ENCODE measurements at places on chromosomes 2 and 18. TPM values are rescaled to one million over a fixed set of nuclear protein-coding genes. Genes with fewer than 3 reads are reported as not detected.

DNA sequence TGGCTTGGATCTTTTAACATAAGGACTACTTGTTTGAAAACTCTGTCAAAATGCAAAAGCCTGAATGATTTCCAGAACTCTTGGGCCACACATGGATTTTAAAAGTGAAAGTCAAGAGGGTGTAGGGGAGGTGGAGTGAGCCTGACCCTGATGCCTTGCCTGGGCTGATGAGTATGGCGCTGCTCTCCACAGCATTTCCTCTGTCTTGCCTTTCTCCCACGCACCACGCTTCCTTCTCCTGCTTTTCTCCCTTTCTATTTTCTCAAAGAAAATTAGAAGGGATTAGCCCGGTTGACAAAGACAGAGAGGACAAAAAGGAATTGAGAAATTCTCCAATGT lies 207.0 kb upstream of the CCDC68 start:
- no peak overlapping the region for H3K4me3 ChIP-seq
- H3K4me1 ChIP-seq = no peaks in the 10 kb centered on the region
- H3K36me3 ChIP-seq = no peaks in the 10 kb centered on the region
- no peaks in the 10 kb centered on the region for H3K27me3 ChIP-seq
- H3K27ac ChIP-seq = no peak overlapping the region
- no peak for DNase-seq

GPAT2 gene
- polyA plus RNA-seq = 3.3 TPM

ME2 gene
- 20.4 TPM for polyA plus RNA-seq

- peaks cover 30% of the 10 kb centered on the region for H3K27me3 ChIP-seq
- peaks cover 19% of the 10 kb centered on the region for H3K4me1 ChIP-seq
- no peak overlapping the region for H3K4me3 ChIP-seq
Measured at GRCh38 chr2:132668189-132668823, 1.7 kb downstream of the LYPD1 start.

- peaks cover 5% of the 10 kb centered on the region for H3K4me1 ChIP-seq
- DNase-seq = no peak
- no peak overlapping the region for H3K27ac ChIP-seq
Measured at GRCh38 chr2:207839575-207839974, 69.9 kb upstream of the FZD5 start.

DNA sequence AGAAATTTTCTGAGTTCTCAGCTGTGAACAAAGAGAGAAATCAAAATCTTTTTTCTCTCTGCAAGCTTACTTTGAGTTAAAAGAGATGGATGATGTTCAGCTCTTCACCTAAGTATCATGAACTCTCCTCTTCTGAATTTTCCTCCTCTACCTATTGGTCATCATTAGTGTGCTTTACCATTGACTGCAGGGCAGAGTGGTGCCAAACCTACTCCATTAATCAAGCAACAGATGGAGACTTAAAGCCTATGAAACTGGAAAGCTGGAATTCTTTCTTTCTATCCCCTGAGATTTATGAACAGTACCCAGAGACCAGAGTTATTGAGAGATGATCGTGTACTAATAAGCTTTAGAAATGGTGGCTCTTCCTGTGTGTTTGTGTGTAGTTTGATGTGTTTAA lies 31.3 kb upstream of the LINC00305 start:
- no peak overlapping the region for H3K27ac ChIP-seq
- H3K4me1 ChIP-seq = no peaks in the 10 kb centered on the region
- H3K4me3 ChIP-seq = no peak overlapping the region
- no peaks in the 10 kb centered on the region for H3K27me3 ChIP-seq
- no peak for DNase-seq

ALPI gene
- polyA plus RNA-seq = not detected

DNA sequence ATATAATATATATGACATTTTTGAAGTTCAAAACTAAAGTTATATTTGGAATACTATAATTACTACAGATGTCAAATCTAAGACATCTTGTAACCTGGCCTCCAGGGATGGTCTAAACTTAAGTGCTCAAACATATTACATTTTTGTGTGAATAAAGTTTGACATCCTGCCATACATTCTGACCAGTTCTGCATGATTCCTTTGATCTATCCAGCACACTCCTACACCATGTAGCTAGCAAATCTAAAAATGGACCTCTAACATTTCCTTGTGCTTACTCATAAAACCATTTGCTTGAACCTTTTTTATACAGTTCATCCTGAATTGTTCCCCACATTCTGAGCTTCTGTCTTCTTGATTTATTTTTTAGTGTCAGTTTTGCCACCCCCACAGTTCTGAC lies 294.3 kb upstream of the ZNF804A start:
- no peaks in the 10 kb centered on the region for H3K4me1 ChIP-seq
- H3K27me3 ChIP-seq = no peaks in the 10 kb centered on the region
- H3K27ac ChIP-seq = no peak overlapping the region
- no peak overlapping the region for H3K4me3 ChIP-seq
- H3K36me3 ChIP-seq = no peaks in the 10 kb centered on the region

DNA sequence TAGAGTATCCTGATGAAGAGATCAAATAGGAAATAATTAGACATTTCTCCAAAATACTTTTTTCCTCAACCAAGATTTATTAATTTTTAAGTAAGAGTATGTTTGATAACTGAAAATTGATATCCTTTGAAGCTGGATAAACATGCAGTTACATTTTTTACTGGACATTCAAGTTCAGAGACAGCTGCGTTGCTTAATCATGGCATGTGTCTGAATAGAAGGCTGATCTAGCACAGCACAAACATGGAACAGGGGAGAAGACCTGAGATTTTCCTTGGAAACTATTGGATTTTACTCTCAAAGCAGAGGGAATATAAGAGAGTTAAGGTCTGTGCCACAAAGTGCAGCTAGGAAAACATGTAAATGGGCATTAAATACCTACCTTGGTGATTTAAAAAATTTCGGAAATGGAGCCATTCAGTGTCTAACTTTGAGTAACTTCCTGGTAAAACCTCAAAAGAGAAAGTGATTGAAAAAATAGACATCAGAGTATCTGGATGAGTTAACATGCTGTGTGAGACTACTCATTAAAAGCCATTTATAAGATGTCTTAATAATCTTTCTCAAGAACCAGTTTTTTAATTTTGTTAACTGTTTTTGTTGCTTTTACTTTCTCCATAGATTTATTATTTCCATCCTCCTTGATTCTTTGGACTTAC lies 31.8 kb downstream of the CRIM1 start:
- no peaks in the 10 kb centered on the region for H3K27me3 ChIP-seq
- no peak overlapping the region for H3K27ac ChIP-seq
- H3K36me3 ChIP-seq = no peaks in the 10 kb centered on the region
- H3K4me3 ChIP-seq = no peak overlapping the region

FEV gene
- 16.5 TPM for polyA plus RNA-seq

- H3K4me3 ChIP-seq = no peak overlapping the region
- H3K27me3 ChIP-seq = no peaks in the 10 kb centered on the region
- H3K27ac ChIP-seq = no peak overlapping the region
- H3K4me1 ChIP-seq = no peaks in the 10 kb centered on the region
- H3K36me3 ChIP-seq = no peaks in the 10 kb centered on the region
Measured at GRCh38 chr18:12768625-12769024, 65.8 kb downstream of the PSMG2 start.

DIPK1C gene
- not detected for polyA plus RNA-seq

CNRIP1 gene
- polyA plus RNA-seq = 15.5 TPM

SLC11A1 gene
- polyA plus RNA-seq = 89.9 TPM

CPS1 gene
- polyA plus RNA-seq = 1.0 TPM

GRCh38 chr2:149972066-149972465 lies 384.5 kb upstream of the MMADHC start:
- no peaks in the 10 kb centered on the region for H3K4me1 ChIP-seq
- no peak for DNase-seq
- H3K4me3 ChIP-seq = no peak overlapping the region
- H3K36me3 ChIP-seq = no peaks in the 10 kb centered on the region
- H3K27me3 ChIP-seq = no peaks in the 10 kb centered on the region
- H3K27ac ChIP-seq = no peak overlapping the region

- no peak overlapping the region for H3K4me3 ChIP-seq
- H3K36me3 ChIP-seq = no peaks in the 10 kb centered on the region
- H3K27me3 ChIP-seq = no peaks in the 10 kb centered on the region
- no peak for DNase-seq
- peaks cover 15% of the 10 kb centered on the region for H3K4me1 ChIP-seq
Measured at GRCh38 chr2:148022351-148022750, 1.5 kb downstream of the MBD5 start.

- peaks cover 25% of the 10 kb centered on the region for H3K4me1 ChIP-seq
- H3K4me3 ChIP-seq = no peak overlapping the region
- H3K27ac ChIP-seq = peak overlapping the region; percentile 78
- no peaks in the 10 kb centered on the region for H3K36me3 ChIP-seq
- H3K27me3 ChIP-seq = no peaks in the 10 kb centered on the region
Measured at GRCh38 chr18:48333563-48333962, 75.6 kb downstream of the ZBTB7C start.

UGT1A3 gene
- not detected for polyA plus RNA-seq

GRCh38 chr2:39107156-39107555 lies 13.7 kb downstream of the SOS1 start:
- no peaks in the 10 kb centered on the region for H3K36me3 ChIP-seq
- no peaks in the 10 kb centered on the region for H3K27me3 ChIP-seq
- peaks cover 28% of the 10 kb centered on the region for H3K4me1 ChIP-seq
- no peak overlapping the region for H3K27ac ChIP-seq
- peak; percentile 37 for DNase-seq
- no peak overlapping the region for H3K4me3 ChIP-seq

DNA sequence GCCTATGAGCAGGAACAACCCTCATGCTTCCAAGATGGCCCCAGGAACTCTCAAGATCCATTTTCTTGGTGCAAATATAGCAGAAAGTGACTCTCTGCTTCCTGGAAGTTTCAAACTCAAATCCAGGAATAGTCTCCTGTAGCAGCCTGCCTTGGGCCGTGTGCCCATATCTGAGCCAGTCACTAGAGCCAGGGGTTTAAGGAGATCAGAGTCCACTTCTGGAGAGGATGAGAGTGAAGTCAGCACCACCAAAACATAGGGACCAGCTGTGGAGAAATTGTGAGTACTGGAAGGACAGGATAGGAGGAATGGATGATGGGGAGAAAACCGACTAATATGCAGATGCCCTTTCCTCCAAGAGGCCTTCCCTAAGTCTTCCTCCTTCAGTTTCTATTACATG lies 33.2 kb downstream of the PSD4 start:
- H3K27ac ChIP-seq = no peak overlapping the region
- peaks cover 12% of the 10 kb centered on the region for H3K4me1 ChIP-seq
- no peaks in the 10 kb centered on the region for H3K27me3 ChIP-seq
- no peak overlapping the region for H3K4me3 ChIP-seq

DNA sequence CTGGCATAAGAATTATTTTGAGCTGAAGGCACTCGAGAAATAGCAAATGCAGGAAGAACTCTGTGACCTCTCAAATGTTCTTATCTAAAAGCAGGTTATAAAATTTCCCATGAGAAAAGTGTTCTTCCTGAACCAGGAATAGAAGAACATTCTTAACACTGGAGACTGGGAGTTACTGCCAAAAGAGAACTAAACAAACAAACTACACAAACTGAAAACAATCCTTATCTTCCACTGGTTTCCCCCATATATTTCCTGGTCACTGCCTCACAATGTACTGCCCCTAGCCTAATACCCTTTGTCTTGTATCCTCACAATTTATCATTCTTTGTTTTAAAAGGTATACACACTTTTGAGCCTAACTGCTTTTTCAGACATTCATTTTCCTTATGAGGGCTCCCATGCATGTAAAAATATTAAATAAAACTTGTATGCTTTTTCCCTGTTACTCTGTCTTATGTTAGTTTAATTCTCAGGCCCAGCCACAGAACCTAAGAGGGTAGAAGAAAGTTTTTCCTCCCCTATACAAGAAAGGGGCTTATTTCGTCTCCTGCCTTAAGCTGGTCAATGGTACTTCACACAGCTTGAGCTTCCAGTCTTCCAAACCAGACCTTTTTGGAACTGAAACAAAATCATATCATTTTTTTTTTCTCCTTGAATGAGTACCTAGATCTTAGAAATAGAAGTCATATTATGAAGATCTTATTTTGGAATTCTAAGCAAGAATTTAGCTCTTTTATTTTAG lies 110.6 kb downstream of the MSTN start:
- no peak overlapping the region for H3K4me3 ChIP-seq
- no peaks in the 10 kb centered on the region for H3K4me1 ChIP-seq
- DNase-seq = no peak
- H3K27me3 ChIP-seq = no peaks in the 10 kb centered on the region

- H3K27me3 ChIP-seq = no peaks in the 10 kb centered on the region
- H3K4me1 ChIP-seq = no peaks in the 10 kb centered on the region
- no peak for DNase-seq
- no peaks in the 10 kb centered on the region for H3K36me3 ChIP-seq
- no peak overlapping the region for H3K4me3 ChIP-seq
Measured at GRCh38 chr2:228377533-228377932, 196.0 kb upstream of the SPHKAP start.

DNA sequence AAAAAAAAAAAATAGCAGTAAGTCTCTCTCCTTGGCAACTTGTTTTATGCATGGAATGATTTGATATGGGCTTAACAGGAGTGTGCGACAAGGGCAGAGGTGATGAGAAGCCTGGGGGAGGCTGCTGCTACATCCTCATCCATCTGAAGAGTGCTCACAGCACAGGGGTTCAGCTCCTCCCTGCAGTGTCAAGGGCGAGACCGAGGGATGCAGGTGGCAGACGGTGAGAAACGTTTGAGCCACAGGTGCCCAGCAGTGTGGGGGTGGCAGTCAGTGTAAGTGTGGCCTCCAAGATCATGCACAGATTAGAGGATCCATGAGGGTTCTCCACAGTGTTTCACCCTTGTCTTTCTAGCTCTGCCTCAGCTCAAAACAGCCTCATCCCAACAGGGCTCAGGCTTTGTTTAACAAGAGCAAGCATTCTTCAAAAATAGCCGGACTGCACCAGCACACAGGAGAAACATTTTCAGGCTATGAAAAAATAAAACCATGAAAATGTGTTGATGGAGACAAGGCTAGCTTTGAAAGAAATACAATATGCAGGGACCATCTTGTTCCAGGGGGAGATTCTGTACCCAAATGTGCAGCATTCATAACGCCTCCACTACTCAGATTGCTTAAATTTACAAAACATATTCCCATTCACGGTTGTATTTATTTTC lies 324.5 kb upstream of the MYT1L start:
- H3K27me3 ChIP-seq = no peaks in the 10 kb centered on the region
- no peak overlapping the region for H3K27ac ChIP-seq
- H3K4me3 ChIP-seq = no peak overlapping the region
- peaks cover 5% of the 10 kb centered on the region for H3K4me1 ChIP-seq
- no peaks in the 10 kb centered on the region for H3K36me3 ChIP-seq
- no peak for DNase-seq

GPR39 gene
- polyA plus RNA-seq = not detected

- DNase-seq = no peak
- no peaks in the 10 kb centered on the region for H3K27me3 ChIP-seq
- H3K27ac ChIP-seq = no peak overlapping the region
- H3K4me1 ChIP-seq = peaks cover 10% of the 10 kb centered on the region
- no peaks in the 10 kb centered on the region for H3K36me3 ChIP-seq
- no peak overlapping the region for H3K4me3 ChIP-seq
Measured at GRCh38 chr18:58541146-58541788, 87.6 kb downstream of the ALPK2 start.

- no peak overlapping the region for H3K27ac ChIP-seq
- no peaks in the 10 kb centered on the region for H3K36me3 ChIP-seq
- no peaks in the 10 kb centered on the region for H3K27me3 ChIP-seq
- no peaks in the 10 kb centered on the region for H3K4me1 ChIP-seq
Measured at GRCh38 chr2:84854850-84855249, 26.0 kb downstream of the TRABD2A start.

GRCh38 chr2:180829836-180830235 lies 150.6 kb upstream of the UBE2E3 start:
- H3K27ac ChIP-seq = no peak overlapping the region
- no peaks in the 10 kb centered on the region for H3K4me1 ChIP-seq

CRYGC gene
- not detected for polyA plus RNA-seq

GRCh38 chr2:196200557-196200956 lies 29.2 kb upstream of the STK17B start:
- no peak for DNase-seq
- no peak overlapping the region for H3K27ac ChIP-seq
- no peak overlapping the region for H3K4me3 ChIP-seq

FKBP7 gene
- 18.0 TPM for polyA plus RNA-seq

Data from adrenal gland (tissue), 19 donors.